ENCODE measurements at places on chromosomes 6 and 20.

DNA sequence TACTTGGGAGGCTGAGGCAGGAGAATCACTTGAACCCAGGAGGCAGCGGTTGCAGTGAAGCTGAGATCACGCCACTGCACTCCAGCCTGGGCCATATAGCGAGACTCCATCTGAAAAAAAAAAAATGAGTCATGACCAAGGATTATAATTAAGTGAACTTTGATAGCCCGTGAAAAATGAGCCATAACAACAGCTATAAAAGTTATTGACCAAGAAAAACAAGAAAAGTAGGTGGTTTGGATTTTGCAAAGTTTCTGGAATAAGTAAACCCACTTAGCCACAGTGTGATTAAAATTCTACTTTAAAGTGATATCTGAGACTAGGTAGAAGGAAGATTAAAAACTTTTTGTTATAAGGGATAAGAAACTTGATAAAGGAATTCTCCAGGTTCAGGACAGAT, 25.9 kb upstream of the BCLAF1 start:
- DNase-seq, result no peak

GRCh38 chr20:3046677-3047462, 1.0 kb downstream of the MRPS26 start:
- no peak for DNase-seq

GRCh38 chr6:67933278-67933677, 701.8 kb upstream of the ADGRB3 start:
- DNase-seq, result no peak

DNA sequence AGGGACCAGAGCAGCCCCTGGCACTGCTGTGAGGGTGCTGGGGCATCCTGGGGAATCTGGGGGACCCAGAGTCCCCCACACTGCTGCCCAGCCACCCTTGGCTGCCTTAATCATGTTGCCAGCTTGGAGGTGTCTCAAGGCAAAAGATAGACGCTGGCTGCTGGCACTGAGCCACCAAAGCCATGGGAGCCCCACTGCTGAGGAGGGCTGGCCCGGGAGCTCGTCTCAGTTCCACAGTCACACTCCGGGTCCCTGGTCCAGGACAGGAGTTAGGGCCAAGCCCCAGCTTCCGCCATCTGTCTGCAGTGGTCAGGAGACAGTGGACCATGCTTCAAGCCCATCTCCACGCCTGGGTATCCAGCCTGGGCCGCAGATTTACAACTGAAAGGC, 41.0 kb upstream of the HMGA1 start:
- no peak for DNase-seq

GRCh38 chr6:156809034-156809433, 31.9 kb downstream of the ARID1B start:
- DNase-seq, result no peak

Measured in upper lobe of left lung (tissue), 6 donors.